ENCODE measurements at places on chromosomes 12 and 14.

- DNase-seq: peak; percentile 48
Measured at GRCh38 chr14:89240414-89240813, 176.6 kb downstream of the FOXN3 start.

- no peak for DNase-seq
Measured at GRCh38 chr12:30692470-30692869, 3.2 kb downstream of the IPO8 start.

- peak; percentile 97 for DNase-seq
Measured at GRCh38 chr12:108804271-108804953, 53.0 kb downstream of the SSH1 start.

GRCh38 chr14:35979531-35979930 is 153.4 kb downstream of the BRMS1L start:
- no peak for DNase-seq

DNA sequence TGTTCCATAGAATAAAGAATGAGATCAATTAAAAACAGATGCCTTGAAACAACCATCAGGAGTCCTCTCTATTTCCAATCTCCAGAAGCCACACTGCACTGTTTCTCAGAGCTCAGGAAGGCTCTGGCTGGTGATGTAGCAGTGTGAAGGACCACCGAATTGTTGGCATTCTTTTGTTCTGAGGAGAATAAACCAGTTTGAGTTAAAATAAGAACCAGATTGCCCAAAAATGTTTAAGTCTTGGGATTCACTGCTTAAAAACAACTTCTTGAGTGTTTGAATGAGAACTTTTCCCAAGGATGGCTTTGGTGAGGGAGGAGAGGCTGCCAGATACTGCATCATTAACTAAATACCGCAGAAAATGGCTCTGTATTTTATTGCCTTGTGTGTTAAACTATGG is 341.2 kb downstream of the C12orf75 start:
- peak; percentile 98 for DNase-seq

DNA sequence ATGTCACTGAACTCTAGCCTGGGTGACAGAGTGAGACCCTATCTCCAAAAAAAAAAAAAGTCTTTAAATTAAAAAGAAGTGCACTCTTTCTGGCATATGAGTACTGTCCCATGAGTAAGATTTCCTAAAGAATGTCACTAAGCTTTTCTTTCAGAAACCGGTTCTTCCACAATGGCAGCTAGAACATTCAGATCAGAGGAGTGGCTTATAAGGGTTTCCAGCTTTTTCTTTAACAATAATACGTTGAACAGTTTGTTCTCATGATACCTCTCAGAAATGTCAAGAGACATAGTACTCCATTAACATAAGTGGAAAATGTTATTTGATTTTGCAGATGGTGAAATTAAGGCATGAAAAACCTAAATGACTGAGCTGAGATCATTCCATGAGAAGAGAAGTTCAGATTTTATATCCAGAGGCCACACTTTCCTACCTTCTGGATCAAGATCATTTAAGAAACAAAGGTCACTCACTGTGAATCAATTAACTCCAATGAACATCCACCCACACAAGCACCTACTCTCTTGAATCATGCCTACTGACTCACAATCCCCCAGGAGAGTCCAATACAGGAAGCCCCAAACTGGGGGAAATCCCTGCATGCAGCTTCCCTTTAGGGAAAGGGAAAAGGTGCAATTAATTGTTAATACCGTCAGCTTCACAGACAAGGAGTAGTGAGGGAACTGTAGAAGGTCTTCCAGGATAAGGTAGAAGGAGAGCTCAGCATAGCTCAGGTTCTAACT is 86.9 kb downstream of the SPTSSA start:
- no peak for DNase-seq

GRCh38 chr12:123519141-123520001 is 14.1 kb downstream of the RILPL1 start:
- DNase-seq: peak; percentile 56

GRCh38 chr14:30385925-30386324 is 173.0 kb upstream of the G2E3 start:
- no peak for DNase-seq

GRCh38 chr12:19185262-19185929 is 55.9 kb downstream of the PLEKHA5 start:
- DNase-seq: no peak

GRCh38 chr12:86257134-86257533 is 943 bp upstream of the MGAT4C start:
- DNase-seq: no peak

Data from fibroblast of upper back skin (primary cell).